RKO (cell line): ENCODE measurements at places on chromosomes 16 and 17.

DNA sequence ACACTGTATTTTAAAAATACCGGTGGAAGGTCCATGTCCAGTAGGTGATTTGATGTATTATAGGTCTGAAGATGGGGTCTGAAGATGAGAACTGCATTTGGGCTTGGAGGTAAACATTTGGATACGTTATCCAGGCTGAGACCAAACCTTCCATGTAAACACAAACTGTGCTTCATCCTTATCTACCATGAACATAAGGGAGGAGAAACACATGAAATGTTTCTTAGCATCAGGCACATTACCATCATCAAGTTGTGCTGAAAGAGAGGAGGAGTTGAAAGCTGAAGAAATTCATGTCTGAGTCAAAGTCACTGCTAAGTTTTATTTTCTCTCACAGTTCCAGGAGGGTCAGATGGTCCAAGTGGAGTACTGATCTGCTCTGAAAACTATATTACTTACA, 11.4 kb downstream of the SF3B3 start:
- DNase-seq, result no peak

DNA sequence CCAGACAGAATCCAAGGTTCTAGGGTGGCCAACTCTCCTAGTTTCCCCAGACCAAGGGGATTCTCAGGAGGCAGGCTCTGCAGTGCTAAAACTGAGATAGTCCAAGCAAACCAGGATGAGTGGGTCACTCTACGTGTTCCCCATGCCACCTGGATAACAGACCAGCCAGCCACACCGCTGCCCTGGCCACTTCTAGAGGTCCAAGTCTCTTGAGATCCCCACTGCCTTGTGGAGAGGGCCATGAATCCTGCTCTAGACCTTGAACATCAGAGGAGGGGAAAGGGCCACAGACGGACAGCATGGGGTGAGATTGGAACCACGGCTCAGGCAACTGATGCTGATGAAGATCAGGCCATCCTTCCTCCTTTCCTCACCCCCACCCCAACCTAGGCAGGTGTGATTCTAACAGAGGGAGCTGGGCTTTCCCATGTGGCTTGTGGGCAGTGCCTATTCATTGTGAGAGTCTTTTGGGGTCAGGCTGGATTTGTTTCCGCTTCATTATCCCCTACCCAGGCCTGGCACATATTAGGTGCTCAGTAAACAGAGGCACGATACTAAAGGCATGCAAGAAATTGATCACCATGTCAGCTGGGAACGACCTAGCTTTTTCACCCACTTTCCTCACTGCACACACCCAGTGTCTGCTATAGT, 16.8 kb upstream of the TVP23A start:
- no peak for DNase-seq

DNA sequence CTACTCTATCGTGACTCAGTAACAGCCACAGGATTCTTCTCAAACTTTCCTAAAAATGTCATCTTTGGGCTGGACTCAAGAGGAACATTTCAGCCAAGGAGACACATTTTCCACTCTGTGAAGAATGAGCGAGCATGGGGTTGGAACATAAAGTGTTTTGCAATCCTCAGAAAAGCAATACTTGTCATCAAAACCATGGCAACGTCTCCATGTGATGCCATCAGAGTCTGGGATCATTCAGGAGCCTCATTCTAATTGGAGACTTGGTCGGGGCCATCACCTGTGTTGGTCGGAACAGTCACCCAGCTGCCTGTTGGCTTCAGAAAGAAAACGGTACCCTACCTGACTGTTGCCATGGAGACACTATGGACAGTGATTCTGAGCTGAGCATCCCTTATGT, 25.5 kb downstream of the MYOCD start:
- DNase-seq, result no peak

DNA sequence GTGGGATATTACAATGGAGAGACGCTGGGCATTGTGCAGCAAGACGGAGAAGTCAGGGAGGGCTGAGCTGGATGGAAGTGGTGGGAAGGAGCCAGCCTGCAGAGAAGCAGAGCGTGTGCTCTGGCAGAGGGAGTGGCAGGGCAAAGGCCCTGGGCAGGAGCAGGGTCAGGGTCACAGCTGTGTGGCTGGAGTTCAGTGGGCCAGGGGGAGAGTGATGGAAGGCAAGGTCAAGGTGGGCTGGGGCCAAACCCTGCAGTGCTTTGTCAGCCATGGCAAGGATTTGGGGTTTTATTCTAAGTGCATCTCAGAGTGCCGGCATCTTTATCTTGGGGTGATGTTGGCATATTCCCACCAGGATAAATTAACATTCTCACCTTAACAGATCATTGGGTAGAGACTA, 31.9 kb upstream of the C16orf78 start:
- no peak for DNase-seq

DNA sequence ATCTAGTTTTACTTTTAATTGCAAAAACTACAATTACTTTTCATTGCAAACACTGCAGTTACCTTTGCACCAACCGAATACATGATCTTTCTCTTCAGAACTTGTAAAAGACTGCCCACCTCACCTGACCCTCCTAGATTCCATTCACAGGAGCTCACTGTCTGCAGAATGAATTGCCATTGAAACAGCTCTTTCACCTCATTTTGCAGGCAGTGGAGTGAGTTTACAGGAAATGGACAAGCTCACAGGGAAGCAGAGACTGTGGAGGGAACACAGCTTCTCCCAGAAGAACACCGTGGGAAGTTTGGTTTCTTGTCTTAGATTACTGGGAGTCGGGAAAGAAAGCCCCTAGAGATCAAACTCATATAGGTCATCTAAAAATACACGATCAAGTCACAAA, 439.7 kb upstream of the RBFOX1 start:
- no peak for DNase-seq

DNA sequence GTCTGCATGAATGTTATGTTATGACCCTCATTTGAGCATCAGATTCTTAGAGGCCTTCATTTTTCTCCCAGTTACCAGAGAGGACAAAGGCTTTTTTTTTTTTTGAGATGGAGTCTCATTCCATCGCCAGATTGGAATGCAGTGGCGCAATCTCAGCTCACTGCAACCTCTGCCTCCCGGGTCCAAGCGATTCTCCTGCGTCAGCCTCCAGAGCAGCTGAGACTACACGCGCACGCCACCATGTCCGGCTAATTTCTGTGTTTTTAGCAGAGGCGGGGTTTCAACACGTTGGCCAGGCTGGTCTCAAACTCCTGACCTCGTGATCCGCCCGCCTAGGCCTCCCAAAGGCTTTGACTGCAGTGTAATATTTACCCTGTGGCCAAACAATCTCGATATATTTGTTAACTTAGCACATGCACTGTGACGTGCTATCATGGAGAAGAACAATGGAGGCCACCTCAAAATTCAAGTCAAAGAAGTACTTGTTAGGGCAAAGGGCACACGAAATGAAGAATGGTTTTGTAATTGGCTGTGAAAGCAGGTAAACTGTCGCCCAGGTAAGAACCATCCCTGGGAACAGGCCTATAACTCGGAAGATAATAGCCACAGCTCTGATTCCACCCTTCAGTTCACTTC, 303.4 kb downstream of the SLC39A11 start:
- DNase-seq, result no peak

GRCh38 chr17:77542551-77543490, 402.1 kb downstream of the SEC14L1 start:
- DNase-seq, result peak; percentile 79

GRCh38 chr16:89922884-89923639, at the start of gene TUBB3:
TUBB3 (plus strand) TSS chr16:89923342; CDS start chr16:89923402, 60 bp downstream.
- peak; percentile 84 for DNase-seq

DNA sequence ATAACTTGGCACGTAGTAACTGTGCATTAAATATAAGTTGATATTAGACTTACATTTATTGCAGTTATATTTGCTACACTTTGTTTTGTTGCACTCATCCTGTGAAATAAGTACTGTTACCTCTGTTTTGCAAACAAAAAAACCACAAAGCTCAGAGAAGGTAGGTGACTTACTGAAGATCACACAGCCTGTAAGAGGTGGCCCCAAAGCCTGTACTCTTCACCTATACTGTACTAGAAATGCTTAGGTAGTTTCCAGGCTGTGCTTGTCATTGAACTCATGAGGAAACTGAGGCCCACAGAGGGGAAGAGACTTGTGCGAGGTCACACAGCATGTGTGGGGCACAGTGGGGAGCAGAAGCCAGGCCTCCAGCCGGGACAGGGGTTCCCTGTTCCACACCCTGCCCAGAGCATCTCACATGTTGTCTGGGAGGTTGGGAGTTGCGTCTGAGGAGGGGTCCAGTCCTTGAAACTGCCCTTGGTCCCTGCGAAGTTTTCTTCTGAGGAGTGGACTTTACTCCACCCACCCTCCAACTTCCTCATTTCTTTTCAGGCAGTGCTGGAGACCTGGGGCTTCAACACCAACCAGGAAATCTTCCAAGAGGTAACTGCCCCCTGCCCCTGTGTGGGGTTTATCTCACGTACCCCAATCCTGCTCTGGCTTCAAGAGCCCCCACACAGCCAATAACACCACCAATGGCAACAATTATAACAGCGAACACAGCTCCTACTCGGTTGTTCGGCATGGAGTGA, 13.0 kb downstream of the CETP start:
- no peak for DNase-seq

DNA sequence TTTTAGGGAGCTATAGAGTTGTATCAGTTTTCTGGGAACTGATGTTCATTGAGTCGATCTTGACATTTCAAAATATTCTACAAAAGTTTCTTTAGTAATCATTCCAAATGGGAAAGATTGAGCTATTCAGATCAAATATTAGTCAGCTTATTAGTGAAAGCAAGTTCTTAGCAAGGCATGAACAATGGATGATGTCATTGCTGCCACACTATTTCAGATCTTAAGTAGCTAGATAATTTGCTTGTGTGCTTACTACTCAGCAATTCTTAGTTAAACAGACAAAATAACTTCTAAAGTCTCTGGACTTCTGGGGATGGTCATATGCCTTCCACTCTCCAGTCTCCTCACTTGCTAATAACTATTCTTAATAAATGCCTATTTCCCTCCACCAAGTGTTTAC, 69.0 kb upstream of the CDH8 start:
- no peak for DNase-seq

DNA sequence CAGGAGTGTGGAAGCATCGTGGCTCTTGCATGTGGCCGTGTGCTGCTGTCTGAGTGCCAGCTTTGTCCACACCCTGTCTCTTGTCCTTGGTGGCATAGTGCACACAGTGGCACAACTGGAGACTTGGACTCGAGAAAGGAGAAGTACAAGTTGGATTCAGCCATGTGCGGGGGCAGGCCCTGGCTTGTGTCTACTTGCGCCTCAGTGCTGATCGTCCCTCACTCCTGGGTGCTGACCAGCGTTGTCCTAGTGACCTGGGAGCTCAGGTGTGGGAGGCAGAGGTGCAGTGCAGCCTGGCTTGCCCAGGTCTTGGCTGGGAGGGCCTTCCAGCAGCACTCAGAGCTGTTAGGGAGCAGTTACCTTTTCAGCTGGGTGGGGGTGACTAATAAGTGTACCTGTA, 20.6 kb downstream of the MPRIP start:
- DNase-seq, result no peak

DNA sequence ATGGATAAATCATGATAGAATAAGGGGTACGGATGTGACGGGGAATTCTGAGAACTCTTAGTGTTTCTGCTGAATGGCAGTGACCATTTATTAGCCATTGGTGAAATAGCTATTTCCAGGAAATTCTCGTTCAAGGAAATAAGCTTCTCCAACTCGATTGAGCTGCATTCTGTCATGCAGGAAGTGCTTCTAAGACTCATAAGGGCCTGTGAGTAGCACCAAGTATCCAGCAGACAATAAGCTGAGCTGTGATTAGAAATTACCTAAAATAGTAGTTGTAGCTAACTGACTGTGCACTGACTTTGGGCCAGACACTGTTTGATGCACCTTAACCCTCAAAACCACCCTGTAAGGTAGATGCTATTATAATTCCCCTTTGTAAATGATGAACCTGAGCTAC, 107.8 kb upstream of the IRX5 start:
- no peak for DNase-seq

DNA sequence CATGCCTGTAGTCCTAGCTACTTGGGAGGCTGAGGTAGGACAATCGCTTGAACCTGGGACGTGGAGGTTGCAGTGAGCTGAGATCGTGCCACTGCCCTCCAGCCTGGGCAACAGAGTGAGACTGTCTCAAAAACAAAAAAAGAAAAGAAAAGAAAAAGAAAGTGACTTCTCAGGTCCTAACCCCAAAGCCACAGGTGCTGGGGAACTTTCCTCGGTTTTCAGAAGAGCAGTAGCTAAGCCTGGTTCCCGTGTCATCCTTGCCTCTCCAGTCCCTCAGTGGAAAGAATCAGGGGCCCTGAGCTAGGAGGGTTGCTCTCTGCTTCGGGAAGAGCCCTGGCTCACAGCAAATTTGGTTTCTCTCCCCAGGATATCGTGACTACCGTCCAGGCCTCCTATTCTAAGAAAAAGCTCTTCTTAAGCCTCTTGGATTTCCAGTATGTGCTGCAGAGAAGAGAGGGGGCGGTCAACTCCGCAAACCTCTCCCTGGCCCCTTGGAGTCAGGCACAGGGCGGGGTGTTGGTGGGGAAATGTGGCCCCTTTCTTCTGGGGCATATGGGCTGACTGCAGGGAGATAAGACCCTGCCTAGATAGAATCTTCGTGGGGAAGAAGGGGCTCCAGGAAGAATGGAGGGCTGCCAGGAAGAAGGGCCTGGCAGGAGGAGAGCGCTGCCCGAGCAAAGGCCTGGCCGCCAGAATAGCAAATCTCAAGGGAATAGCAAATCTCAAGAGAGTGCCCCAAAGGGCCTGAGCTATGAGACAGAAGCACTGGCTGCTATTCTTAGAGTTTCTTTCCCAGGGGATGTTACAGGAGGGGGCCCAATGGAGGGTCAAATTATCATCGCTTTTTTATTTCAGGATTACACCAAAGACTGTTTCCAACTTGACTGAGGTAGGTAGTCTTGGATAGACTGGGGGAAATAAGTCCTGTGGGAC, 8.3 kb upstream of the NLRC5 start:
- no peak for DNase-seq

- no peak for DNase-seq
Observed at GRCh38 chr17:42180922-42181850, at the start of gene KCNH4. KCNH4 (minus strand) TSS chr17:42181142; CDS start chr17:42180945, 197 bp downstream.

DNA sequence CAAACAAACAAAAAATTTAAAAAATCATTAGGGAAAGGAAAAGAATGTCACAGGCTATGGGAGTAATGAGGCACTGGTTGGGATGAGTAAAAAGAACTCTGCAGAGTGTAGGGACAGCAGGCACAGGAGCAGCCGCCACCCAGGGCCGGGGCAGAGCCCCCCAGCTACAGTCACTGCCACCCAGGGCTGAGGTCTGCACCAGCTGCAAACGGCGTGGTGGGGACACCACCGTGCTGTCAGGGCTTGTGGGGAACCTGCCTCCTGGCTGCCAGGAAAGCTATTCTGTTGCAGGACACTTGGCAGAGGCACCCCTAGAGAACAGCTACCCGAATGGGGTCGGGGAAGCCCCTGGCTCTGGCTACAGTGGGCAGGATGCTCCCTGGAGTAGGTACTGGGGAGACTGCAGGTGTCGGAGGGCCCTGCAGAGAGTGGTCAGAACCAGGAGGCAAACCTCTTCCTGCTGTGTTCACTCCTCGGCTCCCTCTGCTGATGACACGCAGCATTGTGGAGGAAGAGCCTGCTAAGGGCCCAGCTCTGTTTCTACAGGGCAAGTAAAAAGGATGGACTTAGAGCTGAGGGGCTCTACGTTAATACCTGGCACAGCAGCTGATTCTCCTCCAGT, 32.3 kb upstream of the CAPN15 start:
- DNase-seq, result peak; percentile 39

- DNase-seq, result peak; percentile 91
Observed at GRCh38 chr17:35094902-35095301, 24.8 kb downstream of the RAD51D start.
